Cerebellar cortex (tissue), 1 donor: ENCODE measurements at places on chromosomes 2 and 18.

GRCh38 chr2:5703166-5703565 lies 11.0 kb downstream of the SOX11 start:
- DNase-seq = no peak

- no peak for DNase-seq
Observed at GRCh38 chr2:107393516-107393915, 433.2 kb upstream of the RGPD4 start.

- DNase-seq = no peak
Observed at GRCh38 chr18:49845629-49846360, 32.5 kb upstream of the ACAA2 start.

DNA sequence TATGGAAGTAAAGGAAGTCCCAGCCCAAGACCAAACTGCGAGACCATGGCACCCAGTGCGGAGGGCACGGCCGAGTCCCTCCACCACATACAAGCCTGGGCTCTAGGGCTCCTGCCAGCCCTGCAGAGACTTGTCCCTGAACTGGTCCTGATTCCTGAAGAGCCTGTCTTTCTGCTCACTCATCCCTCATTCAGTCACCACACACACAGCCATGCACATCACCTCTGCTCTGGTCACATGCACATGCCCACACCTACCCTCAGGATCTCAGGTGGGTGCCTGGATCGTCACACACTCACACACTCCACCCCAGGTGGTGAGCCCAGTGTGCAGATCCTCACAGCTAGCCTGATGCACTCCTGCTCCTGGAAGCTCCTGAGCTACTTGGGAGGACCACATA lies 71.4 kb upstream of the LAPTM4A start:
- no peak for DNase-seq

DNA sequence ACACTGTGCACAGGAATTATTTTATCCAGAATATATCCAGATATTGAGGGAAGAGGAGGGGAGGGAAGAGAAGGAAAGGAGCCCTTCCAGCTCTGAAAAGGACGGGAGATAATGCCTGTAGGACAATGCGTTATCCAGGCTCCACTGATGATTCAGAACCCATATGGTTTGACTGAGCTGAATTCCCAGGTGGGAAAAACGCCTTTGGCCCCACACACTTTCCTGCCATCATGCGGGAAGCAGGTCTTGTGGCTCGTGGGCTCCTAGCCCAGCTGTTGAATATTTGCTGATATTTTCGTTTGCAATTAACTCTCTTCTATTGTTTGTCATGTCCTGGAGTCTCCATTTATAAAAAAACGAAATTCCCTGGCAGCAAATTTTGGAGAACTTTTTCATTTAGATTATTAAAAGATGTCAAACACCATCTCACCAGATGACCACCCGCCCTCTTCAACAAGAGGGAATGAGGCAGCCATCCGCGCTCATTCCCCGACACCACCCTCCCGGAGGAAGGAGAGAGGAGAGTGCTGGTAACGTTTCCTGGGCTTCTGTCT lies 8.9 kb downstream of the COL6A3 start:
- no peak for DNase-seq

DNA sequence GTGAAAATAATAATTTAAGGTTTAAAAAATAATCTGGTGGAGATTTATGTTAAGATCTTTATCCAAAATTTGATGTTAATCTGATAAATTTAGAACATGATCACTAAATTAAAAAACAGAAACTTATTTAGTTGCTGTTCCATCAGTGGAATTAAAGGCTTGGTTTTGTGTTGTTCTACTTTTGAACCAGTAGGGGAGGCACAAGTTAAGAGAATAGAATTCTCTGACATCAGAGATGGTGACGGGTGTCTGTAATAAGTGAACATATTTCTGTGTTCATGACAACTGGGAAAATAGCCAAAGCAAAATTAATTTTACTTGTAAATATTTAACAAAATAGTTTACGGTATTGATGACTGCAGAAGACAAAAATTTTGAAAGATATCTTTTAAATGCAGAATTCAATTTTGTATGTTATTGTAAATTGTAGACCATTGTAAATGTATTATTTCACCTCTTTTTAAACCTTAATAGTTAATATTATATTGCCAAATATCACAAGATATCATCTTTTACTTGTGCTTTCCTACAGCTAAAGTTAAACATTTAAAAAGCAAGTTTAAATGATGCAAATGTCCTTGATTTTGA lies 106.0 kb downstream of the UBR3 start:
- DNase-seq = peak; percentile 55

- peak; percentile 44 for DNase-seq
Observed at GRCh38 chr2:45651415-45652089, at the start of gene PRKCE. Gene PRKCE, plus strand, starts transcription at chr2:45651675.

GRCh38 chr18:30889519-30890301 lies 152.8 kb downstream of the DSC3 start:
- peak; percentile 12 for DNase-seq

- no peak for DNase-seq
Observed at GRCh38 chr18:34495506-34495905, 214.6 kb upstream of the DTNA start.

DNA sequence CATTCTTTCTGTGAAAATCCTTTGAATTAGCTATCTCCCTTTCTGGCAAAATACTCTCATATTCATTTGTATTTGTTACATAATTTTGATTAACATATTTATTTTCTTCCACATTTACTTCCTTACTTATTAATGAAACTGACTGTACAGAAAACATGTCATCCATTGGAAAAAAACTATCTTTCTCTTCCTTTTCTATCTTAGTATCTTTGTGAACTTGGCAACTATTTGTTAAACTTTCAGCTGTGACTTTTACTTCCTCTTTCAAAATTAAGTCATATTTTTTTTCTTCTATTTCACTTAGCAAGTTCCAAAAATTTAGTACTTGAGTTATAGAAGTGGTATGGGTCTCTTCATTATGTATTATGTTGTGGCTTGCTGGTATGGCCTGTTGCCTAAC lies 2.6 kb downstream of the RAD51AP2 start:
- no peak for DNase-seq

DNA sequence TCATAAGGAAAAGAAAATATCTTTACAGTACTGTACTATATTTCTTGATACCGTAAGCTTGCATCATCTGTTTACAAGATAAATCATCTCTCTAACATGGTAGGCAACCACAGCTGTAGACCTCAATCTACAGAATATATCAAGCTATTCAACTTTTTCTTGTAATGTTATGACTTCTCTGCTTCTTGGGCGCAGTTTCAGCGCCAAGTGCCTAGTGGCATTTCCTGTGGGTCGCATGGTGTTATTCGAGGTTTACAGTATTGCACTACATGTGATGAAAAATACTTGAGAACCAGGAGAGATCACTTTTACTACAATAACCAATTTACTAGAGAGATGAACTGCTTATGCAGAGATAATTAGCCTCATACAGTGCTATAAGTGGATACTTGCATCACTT lies 34.0 kb upstream of the SESTD1 start:
- DNase-seq = no peak

DNA sequence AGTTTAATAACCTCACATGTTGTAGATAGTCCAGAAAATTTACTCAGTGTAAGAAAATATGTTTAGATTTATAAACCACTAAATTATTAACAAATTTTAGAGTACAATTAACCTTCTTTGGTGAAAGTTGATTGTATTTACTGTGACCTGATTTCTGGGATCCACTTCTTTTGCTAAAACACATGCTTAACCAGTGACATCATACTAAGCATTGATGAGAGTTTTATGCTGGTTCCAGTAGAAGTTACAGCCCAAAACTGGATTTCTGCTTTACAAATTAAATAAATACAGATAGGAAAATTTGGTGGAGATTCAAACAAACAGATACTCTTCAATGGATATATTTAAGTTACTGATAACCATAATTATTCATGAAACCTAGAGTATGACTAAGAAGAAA lies 40.9 kb downstream of the RBBP8 start:
- DNase-seq = no peak

GRCh38 chr18:40984856-40985255 lies 970.2 kb upstream of the PIK3C3 start:
- no peak for DNase-seq

DNA sequence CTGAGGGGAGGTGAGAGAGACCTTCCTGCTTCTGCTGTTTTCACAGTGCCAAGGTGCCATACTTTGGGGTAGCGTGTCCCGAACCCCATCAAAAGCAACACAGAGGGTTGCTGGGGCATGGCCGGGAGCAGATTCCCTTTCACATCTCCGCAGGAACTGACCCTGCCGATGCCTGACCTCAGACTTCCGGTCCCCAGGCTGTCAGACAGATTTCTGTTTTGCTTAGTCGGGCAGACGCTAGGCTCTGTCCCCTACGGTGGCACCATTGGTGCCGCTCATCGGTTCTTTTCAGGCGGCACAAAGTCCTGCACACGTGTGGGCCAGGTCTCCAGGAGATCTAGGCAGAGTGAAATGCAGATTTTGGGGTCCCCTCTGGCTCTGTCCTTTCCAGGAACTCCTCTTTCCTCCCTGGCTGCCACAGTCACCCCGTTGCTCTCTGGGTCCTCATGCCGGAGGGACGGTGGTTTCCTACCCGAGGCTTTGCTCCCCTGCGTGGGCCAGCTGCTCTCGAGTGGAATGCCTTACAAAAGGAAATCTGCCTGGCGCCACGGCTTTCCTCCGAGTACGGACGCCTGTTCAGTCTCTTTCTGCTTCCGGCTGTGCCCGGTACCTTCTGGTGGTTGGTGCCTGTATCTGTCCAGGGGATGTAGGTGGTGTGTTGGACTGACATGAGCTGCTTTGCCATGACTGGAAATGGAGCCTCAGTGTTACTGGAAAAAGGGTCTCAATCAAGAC lies 39.3 kb downstream of the RTP5 start:
- DNase-seq = no peak

DNA sequence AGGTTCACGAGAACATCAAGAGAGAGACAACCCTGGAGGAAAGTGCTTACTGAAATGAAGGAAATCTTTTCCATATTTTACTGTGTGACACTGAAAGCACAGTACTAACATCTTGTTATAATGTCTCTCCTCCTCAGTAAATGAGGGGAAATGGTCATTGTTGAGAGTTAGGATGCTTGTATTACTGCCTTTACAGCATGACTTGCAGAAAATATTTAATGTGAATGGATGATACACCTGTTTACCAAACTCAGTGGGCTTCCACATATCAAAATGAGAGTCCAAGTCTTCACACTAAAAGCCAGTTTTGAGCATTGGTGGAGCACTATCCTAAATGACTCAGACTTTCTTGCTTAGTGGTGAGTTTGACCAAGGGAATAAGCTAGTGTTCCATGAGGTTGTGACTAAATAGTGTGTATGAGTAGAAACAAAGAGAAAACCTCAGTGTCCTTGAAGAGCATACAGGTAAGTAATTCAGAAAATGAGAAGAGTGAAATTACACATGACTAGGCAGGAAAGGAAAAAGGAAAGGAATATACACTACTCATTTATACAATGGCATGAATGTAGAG lies 930.7 kb upstream of the CELF4 start:
- DNase-seq = no peak

- no peak for DNase-seq
Observed at GRCh38 chr2:61575447-61575859, 37.3 kb upstream of the XPO1 start.

GRCh38 chr2:68828887-68829708 lies 42.1 kb downstream of the BMP10 start:
- peak; percentile 11 for DNase-seq

DNA sequence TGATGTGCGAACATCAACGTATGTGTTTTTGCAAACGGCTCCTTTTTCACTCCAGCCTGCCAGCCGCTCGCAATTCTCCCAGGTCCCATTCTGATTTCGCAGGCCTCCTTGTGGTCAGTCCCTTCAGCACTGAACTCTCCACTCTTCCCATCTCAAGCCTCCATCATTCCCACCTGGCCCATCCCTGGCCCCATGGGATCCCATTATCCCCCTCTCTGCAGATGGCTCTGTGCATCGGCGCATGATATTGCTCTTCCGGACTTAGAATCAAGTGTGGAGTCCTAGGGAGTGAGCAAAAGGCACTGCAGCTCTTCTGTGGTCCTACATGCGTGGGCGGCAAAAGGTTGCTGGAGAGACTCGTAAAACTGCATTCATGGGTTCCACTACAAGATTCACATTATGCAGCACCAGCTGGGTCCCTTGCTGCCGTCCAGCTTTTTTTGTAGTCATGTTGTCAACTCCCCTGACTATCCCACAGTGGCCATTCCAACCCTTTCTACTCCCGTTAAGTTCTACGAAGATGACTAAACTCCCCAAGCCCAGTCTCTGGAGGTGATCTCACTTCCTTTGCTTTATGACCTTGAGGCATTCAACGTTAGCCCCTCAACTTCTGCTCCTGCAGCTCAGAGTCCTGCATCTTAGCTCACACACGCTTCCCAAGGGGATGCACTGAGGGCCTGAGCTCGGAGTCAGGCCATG lies 125.3 kb upstream of the NRP2 start:
- DNase-seq = no peak

DNA sequence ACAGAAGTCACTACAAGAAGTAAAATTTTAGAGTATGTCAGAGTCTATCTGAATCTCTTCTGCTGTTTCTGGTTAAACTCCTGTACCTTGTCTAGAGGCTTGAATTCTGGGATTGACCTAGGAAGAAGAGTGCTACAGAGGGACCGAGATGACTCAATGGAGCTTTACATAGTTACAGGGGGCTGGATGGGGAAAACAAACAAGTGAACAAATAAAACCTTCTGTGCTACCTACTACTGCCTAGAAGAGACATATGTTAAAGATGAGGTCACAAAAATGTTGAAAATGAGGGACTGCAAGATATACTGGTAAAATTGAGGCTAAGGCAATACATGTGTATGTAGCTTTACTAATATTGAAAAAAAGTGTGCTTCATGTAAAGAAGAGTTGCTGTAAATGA lies 265.4 kb upstream of the TFPI start:
- DNase-seq = no peak

- DNase-seq = no peak
Observed at GRCh38 chr18:730692-731091, 18.3 kb upstream of the ENOSF1 start.

GRCh38 chr2:216172493-216172892 lies 63.3 kb downstream of the XRCC5 start:
- DNase-seq = no peak

DNA sequence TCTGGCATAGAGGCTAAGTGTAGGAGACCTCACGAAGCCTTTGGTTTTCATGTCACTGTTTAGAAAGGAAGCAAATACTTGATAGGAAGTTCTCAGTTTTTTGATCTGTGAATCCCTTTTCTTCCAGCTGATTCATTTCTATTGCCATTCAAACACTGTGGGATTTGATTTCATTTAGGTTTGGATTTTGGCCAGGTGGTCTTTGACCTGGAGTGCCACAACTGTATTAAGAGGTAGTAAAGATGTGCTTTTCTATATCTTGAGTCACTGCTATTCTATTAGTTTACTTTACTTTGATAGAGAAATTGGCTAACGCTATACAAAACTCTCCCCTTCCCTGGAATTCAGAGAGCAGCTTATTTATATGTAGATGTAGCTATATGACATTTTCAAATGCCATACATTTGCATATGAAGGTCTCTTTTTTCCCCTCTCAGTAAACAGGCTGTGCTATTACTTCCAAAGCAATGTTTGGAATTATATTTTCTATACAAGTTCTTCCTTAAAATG lies 132.4 kb upstream of the CAVIN2 start:
- DNase-seq = no peak

DNA sequence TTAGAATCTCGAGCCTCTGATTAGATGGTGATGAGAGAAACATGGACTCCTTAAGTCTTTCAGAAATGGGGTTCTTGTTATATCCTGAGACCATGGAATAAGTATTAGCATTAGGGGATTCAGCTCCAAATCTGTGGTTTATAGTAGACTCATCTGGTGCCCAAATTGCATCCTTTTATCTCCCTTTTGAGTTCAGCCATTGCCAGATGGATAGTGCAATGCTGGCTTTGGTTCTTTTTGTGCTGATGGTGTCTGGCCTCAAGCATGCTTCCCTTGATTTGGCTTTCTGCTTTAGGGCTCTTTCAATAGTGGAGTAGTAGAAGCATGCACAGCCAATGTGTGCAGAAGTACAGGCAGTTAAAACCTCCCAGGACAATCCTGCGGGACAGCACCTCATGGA lies 306.4 kb downstream of the TSN start:
- DNase-seq = no peak
